Hypothalamus (tissue), 51 donors: ENCODE measurements at places on chromosomes 16 and 17.

- DNase-seq, result no peak
Measured at GRCh38 chr16:49459953-49460735, 86.5 kb downstream of the C16orf78 start.

- no peak for DNase-seq
Measured at GRCh38 chr16:50146479-50147435, 6.3 kb upstream of the TENT4B start.

DNA sequence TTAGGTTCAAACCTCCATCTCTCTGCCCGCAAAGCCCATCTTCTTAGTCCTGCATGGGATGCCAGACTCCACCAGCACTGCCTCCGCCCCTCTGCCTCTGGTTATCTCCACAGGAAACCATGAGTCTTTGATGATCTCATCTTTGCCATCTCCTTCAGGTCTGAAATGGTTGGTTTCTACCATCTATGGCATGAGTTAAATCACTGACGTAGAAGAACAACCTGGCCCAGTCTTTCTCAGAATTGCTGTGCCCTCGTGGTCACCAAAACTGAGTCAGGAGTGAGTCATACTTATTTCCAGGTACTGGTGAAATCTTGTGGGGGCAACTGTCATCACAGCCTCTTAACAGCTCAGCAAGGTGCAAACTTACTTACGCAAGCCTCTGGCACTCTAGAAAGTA, 468.7 kb upstream of the C16orf82 start:
- DNase-seq, result no peak

GRCh38 chr17:44170135-44170498, 387 bp upstream of the ASB16 start:
- no peak for DNase-seq
